Stimulated activated CD8-positive, alpha-beta memory T cell treated with anti-CD3 and anti-CD28 coated beads, Interleukin-2, amount 100 ng/mL, for 48 hours (primary cell): ENCODE measurements at places on chromosomes 16 and 17.

GRCh38 chr16:89383095-89384003 lies 107.0 kb downstream of the ANKRD11 start:
- DNase-seq: no peak

GRCh38 chr16:87603684-87604633 lies 1.7 kb downstream of the JPH3 start:
- DNase-seq: no peak

DNA sequence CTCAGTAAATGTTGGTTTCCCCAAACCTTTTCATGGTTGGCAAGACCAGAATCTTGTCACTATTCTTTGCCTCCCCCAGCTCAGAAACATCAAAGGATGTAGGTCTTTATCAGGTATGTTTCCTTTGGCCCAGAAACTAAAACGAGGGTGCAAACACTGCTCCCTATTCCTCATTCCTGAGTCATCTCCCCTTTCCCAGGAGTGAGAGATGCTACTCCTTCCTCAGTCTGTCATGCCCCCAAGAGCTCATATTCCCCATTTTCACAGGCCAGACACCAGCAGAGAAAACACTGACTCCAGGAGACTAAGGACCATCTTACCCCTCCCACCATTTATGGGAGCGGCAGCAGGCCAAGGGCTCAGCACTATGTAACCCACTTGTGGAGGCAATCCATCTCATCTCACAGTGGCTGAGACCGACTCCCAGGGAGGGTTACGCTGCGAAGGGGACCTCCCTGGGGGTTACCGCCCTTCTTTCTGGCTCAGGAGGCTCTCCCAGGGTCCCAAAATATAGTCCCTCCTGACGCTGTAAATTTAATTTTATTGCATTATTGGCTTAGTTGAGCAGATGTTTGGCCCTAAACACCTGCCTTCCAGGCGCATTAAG lies 1.5 kb downstream of the GEMIN4 start:
- no peak for DNase-seq

DNA sequence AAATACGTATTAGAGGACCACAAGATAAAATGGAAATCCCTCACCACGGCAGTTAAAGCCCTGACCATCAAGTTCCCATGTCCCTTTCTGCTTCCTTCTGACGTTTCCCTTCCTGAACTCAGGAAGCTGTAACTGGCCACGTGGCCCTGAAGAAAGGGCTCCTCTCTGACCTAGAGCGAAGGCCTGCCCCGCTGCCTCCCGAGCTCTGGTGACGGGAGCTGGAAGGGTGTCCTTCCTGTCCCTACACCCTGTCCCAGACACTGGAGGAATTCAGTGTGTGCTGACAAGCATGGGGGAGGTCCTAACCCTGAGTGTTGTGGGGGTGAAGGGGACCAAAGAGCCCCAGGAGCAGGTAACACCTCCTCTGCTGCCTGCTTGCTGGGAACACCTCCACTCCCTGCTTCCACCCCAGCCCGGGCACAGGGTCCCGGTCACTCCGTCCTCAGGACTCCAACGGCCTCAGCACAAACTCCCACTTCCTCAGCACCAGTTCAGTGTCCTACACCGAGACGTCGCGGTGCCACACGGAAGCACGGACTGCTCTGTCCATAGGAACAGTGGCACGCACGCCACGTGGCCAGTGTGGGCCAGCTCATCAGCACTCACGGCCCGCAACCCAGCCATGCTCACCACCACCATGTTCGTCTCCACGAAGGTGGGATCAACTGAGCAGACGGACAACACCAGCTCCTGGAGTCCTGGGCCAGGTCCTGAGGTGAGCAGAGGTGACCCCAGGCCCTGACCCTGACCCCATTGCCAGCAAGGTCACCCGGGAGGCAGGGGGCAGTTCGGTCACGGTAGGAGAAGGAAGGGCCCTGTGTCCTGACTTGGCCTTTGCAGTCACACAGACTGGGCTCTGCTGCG lies 16.9 kb downstream of the TMEM235 start:
- DNase-seq: no peak

DNA sequence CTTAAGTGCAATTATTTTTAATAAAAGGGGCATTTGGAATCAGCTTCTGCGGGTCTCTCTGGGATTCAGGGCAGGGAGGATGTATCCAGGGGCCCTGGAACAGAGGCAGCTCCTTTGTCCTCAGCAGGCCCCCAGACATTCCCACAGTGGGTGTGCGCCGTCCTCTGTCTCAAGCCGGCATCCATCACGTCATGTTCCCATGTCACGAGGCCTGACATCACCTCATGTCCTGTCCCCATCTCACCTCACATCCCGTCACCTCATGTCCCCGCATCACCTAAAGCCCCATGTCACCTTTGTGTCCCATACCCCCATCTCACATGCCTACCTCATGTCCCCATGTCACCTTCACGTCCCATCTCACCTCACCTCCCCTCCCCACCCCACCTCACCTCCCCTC lies 18.5 kb downstream of the GAA start:
- no peak for DNase-seq

DNA sequence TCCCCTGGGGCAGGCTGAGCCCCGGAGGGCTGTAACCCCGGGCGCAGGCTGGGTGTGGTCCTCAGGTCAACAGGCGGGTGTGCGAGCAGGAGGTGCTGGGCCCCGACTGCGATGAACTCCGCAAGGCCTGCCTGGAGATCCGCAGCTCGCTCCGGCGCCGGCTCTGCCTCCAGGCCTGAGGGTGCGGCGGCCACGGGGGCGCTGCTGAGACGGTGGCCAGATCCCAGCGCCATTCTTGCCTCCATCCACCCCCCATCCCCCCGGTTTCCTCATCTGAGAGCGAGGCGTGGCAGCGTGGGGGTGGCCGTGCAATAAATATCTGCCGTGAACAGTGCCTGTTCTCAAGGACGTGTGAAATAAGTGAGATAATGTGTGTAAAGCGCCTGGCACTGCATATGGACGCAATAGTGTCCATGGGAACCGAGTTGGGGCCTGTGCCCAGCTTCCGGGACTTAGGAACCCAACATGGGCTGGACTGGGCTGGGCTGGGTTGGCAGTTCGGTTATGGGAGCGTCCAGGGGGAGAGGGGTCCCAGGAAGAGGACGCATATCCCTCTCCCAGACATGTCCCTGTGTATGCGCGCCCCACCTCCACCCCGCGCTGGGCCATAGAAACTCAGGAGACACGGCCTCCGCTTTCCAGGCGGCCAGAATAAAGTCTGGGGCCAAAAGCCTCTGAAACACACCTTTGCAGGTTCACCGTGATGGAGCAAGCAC lies 15.0 kb downstream of the ZNF213 start:
- DNase-seq: peak; percentile 54

GRCh38 chr16:66858740-66859396 lies 14.7 kb downstream of the CA7 start:
- DNase-seq: no peak

GRCh38 chr16:87035053-87035452 lies 282.1 kb downstream of the C16orf95 start:
- DNase-seq: no peak

GRCh38 chr16:1909561-1910231 lies 8.5 kb downstream of the HS3ST6 start:
- DNase-seq: no peak

GRCh38 chr16:23724096-23724784 lies 11.2 kb upstream of the ERN2 start:
- DNase-seq: no peak

DNA sequence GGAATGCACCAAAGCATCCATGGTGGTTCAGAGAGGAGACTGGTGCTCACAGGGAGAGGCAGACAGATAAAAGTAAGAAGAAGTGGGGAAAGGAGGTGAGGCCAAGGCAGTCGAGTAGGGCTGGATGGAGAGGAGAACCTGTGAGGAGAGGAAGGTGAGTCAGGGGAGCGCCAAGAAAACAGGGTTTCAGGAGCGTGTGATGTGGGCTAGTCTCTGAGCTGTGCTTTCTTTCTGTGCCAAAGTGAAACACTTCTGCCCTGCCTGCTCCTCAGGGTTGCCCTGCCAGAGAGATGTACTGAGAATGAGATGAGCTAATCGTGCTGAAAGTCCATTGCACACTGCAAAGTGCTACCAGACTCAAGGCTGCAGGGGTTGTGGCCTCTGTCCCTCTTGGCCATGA lies 310.7 kb upstream of the CCL2 start:
- no peak for DNase-seq

GRCh38 chr17:60127068-60128064 lies 22.4 kb upstream of the CA4 start:
- no peak for DNase-seq

- DNase-seq: no peak
These were observed 24.0 kb downstream of the CDIP1 start for GRCh38 chr16:4514606-4515005.

- no peak for DNase-seq
These were observed 8.4 kb downstream of the ZDHHC1 start for GRCh38 chr16:67407788-67408452.

GRCh38 chr17:56681561-56682266 lies 88.2 kb downstream of the NOG start:
- DNase-seq: no peak

GRCh38 chr17:2374549-2375285 lies 26.1 kb downstream of the MNT start:
- DNase-seq: no peak

DNA sequence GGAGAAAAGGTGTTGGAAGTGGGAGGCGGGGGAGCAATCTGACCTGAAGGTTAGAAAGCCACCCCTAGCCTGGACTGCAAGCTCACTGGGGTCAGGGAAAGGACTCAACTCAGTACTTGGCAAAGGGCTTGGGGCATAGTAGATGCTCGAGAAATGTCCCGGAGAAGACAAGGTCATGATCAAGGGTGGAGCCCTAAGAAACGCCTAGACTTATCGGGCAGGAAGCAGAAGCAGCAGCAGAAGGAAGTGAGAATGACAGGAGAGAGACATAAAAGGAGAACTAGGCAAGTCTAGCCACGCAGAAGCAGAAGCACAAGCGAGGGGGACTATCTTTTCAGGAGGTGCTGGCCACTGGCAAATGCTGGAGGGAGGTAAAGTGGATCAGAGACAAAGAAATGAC lies 10.2 kb downstream of the COTL1 start:
- no peak for DNase-seq

- peak; percentile 89 for DNase-seq
These were observed at the start of gene CIAO2B for GRCh38 chr16:66934138-66934838. Gene CIAO2B (minus strand): TSS chr16:66934402. CDS start chr16:66934364, 38 bp downstream.

- DNase-seq: no peak
These were observed 42.4 kb upstream of the SLC38A10 start for GRCh38 chr17:81337476-81337879.

GRCh38 chr16:58025351-58026138 lies at the start of gene MMP15:
Gene MMP15 (plus strand): TSS chr16:58025754. CDS start chr16:58026351, 597 bp downstream.
- DNase-seq: peak; percentile 43

DNA sequence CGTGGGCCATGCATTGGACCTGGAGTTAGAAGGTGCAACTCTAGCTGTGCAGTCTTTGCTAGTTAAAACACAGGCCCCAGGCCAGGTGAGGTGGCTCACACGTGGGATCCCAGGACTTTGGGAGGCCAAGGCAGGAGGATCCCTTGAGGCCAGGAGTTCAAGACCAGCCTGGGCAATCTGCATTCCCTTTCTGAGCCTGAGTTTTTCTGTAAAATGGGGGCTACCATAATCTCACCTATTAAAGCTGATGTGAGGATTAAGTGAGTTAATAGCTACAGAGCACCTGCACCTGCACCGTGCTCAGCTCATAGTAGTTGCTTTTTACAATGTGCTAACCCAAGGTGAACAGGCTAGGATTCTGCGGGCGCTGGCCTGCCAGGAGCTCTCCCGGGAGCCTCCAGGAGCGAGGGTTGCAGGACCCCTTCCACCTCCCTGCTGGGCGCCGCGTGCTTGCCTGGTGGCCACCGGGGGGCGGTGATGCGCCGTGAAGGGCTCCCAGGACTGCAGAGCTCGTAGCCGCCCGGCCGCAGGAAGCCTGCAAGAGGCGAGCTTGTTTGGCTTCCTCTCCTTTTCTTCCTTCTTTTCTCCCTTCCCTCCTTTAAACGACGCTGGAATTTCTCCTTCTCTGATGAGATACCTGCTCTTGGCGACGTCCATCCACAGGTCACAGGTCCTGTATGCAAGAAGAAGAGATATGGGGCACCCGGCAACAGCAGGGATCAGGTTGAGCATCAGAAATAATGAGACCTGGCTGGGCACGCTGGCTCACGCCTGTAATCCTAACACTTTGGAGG lies 51.3 kb downstream of the ZFP90 start:
- DNase-seq: peak; percentile 51

GRCh38 chr17:48459070-48459844 lies 29.2 kb upstream of the SKAP1 start:
- no peak for DNase-seq

- DNase-seq: no peak
These were observed 67.9 kb downstream of the CPPED1 start for GRCh38 chr16:12735805-12736204.

DNA sequence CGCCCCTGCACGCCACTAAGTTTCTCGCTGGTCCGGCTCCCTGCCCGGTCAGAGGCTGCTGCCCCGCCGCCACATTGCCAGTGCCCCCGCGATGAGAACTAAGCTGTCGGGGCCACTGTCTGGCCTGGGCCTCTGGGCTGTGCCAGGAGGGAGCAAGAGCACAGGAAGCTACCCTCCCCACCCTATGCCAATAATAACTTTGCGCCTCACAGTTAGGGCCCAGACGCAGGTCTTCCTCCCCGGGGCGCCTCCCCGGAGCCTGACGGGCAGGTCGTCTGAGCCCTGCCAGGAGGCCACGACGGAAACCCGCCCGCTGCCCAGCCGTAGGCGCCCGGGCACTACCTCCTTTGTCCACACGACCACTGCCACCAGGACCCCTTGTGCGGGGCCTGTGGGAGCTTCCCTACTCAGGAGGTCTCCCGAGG lies 1.5 kb downstream of the ZFPM1 start:
- peak; percentile 20 for DNase-seq

DNA sequence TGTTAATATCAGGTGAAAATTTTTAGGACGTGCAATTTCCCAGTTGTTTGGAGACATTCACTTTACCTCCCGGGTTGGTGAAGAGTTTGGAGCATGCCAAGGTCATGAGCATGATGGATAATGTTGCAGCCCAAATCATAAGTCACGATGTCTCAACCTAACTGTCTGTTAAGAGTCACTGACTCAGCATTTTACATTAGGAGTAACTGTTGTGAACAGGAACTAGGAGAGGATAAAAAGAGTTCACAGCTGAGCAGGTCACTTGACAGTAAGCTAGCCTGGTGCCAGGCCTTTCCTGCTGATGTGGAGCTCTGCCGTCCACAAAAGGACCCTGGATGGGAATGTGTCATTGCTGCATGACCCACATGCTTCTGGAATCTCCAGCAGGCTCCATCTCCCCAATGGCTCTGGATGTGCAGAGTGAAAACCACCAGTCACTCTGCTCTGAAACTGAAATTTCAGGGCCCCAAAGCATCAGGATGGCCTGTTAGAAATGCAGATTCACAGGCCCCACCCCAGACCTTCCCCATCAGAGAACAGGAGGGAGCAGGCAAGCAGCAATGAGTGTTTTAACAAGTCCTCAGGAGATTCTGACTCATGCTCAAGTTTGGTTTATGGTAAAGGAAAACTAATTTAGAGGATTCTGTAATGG lies 371.6 kb upstream of the MAF start:
- DNase-seq: no peak

- no peak for DNase-seq
These were observed 27.0 kb downstream of the LGALS3BP start for GRCh38 chr17:78952706-78953105.
